ENCODE measurements at places on chromosomes 16 and 17. TPM values are rescaled to one million over a fixed set of nuclear protein-coding genes. Genes with fewer than 3 reads are reported as not detected.

Gene ZSCAN10
- total RNA-seq, result not detected

Gene TMC7
- 3.2 TPM for total RNA-seq

Gene PMP22
- 250 TPM for total RNA-seq

Gene POLR2A
- total RNA-seq, result 102 TPM

Gene MYH2
- total RNA-seq, result not detected

Gene KRTAP1-1
- not detected for total RNA-seq

Gene TUBG1
- total RNA-seq, result 45.2 TPM

Gene CTF1
- 4.9 TPM for total RNA-seq

DNA sequence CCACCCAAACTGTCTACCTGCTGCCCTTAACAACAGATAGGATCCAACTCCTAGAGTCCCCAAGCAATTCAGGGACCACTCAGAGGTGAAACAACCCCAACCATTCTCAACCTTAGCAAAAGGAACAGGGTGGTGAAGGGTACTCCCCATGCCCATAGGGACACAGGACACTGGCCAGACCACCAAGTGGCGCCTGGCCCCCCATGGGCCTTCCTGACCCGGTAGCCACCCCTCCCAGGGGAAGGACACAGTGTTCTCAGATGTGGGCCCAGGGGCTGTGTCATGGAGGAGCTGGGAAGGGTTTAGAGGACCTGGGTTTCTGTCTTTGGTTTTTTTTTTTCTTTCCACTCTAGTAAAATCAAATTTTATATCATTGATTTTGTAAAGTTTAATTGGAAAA lies 9.7 kb upstream of the SLC25A39 start:
- DNase-seq, result no peak

DNA sequence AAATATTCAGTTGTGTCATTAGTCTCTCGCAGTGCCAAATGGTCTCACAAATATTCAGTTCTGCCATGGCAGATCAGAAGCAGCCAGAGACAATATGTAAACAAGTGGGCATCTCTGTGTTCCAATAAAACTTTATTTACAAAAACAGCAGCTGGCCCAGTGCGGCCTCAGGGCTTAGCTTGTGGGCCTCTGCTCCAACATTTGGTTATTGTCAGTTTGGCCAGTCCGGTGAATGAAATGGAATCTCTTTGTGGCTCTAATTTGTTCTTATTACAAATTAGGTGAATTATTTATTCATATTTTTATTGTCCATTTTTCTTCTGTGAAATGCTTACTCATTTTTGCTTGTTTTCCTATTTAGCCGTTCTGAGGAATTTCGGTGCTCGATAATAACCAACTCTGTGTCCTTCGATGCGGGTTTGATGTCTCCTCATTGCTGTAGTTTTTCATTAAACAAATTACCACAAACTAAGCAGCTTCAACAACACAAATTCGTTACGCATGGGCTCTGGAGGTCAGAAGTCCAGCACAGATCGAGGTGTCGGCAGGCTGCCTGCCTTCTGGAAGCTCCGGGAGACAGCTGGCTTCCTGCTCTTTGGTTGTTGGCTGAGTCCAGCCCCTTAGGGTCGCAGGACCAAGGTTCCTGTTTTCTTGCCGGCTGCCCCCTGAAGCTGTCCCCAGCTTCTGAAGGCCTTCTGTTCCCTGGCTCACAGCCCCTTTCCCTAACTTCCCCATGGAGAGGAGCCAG lies 4.1 kb upstream of the SLC38A10 start:
- DNase-seq, result no peak

DNA sequence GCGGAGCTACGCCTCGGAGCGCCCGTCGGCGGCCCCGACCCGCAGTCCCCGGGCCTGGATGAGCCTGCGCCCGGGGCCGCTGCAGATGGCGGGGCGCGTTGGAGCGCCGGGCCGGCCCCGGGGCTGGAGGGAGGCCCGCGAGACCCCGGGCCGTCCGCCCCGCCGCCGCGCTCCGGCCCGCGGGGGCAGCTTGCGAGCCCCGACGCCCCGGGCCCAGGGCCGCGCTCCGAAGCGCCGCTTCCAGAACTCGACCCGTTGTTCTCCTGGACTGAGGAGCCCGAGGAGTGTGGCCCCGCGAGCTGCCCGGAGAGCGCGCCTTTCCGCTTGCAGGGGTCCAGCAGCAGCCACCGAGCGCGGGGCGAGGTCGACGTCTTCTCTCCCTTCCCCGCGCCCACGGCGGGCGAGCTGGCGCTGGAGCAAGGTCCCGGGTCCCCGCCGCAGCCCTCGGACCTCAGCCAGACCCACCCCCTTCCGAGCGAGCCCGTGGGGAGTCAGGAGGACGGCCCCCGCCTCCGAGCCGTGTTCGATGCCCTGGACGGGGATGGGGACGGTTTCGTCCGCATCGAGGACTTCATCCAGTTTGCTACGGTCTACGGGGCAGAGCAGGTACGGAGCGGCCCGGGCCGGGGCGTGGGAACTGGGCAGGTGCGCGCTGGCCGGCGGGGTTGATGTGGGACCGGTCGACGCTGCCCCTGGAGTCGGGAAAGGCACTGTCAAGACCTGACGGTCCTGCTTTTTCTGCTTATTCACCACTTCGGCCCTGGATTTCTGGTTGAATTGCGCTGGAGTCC lies 861 bp downstream of the RAB11FIP3 start:
- no peak for DNase-seq

- DNase-seq, result no peak
Measured at GRCh38 chr16:73051226-73051625, 3.3 kb upstream of the ZFHX3 start.

GRCh38 chr16:66856801-66857200 lies 12.6 kb downstream of the CA7 start:
- DNase-seq, result no peak

GRCh38 chr16:51163894-51164566 lies 13.0 kb upstream of the SALL1 start:
- no peak for DNase-seq

DNA sequence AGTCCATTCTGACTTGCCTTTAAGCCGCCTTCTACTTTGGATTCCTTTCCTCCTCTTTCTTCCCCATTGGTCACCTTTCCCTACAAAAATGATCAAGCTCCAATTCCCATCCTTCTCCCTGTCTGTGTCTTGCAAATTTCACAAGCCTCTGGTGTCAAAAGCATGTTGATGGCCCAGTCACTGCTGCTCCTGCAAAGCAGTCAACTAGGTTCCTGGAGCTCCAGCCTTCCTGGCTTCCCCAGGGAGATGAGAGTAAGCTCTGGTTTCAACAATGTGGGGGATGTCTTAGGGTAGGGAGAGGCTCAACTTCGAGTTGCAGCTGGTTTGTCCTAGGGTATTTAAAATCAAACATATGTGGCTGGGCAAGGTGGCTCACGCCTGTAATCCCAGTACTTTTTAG lies 36.1 kb upstream of the HELZ start:
- DNase-seq, result no peak

Measured in mesenteric fat pad (tissue), 1 donor.